Ammon's horn (tissue), 1 donor: ENCODE measurements at places on chromosomes 3 and 15.

DNA sequence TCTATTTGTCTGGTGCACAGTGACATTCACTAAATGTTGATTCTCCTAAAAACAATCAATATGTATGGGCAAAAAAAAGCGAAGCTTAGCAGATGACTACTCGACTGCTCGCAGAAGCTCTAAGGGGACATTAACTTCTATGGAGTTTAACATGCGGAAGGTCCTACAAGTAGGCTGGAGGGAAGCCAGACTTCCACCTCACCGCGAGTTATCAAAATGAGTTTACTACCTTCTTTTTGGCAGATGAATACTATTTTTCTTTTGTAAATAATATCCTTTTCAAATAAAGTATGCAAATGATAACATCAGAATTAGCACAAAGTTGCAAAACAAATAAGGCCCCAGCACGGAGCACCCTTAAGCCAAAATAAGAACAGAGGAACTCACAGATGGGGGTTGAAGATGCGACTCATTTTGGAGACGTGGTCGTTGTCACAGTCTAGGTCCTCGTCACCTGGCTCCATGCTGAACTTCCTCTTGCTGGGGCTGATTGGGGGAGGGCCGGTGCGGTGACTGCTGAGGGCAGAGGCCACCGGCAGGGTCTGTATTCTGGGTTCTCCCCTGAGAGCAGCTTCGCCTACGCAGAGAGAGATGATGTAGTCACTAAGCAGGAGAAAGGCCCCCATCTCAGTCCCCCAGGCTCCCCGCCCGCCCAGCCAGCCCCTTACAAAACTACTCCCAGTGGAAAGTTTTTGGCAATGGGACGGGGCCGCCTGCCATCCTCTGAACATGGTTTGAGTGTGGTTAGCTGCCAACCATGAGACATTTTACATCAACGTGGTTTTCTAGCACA is 42.1 kb downstream of the VGLL4 start:
- DNase-seq, result no peak

GRCh38 chr3:57006179-57006657 is 54.2 kb upstream of the SPATA12 start:
- no peak for DNase-seq

GRCh38 chr15:43881944-43882343 is 55.1 kb downstream of the WDR76 start:
- DNase-seq, result no peak

GRCh38 chr3:8556473-8556869 is 54.8 kb downstream of the LMCD1 start:
- DNase-seq, result no peak

- peak; percentile 47 for DNase-seq
These were observed 52.9 kb upstream of the LIMD1 start for GRCh38 chr3:45541326-45542321.

DNA sequence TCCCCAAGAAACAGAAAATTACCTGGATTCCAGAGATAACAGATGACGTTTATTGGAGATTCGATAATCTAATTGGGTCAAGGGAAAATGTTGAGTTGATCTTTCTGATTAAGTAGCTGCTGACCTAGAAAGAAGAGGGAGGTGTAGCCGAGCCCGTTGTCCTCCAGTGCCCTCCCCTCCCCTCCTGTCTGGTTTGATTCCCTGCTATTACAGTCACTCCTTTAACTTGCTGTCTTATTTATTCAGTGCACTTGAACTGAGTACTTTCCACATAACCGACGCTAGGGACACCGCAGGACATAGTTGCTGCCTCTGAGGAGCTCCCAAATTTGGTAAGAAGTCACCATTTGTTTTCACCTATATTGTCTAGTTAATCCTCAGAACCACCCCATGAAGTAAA is 103.7 kb downstream of the AQP9 start:
- no peak for DNase-seq

DNA sequence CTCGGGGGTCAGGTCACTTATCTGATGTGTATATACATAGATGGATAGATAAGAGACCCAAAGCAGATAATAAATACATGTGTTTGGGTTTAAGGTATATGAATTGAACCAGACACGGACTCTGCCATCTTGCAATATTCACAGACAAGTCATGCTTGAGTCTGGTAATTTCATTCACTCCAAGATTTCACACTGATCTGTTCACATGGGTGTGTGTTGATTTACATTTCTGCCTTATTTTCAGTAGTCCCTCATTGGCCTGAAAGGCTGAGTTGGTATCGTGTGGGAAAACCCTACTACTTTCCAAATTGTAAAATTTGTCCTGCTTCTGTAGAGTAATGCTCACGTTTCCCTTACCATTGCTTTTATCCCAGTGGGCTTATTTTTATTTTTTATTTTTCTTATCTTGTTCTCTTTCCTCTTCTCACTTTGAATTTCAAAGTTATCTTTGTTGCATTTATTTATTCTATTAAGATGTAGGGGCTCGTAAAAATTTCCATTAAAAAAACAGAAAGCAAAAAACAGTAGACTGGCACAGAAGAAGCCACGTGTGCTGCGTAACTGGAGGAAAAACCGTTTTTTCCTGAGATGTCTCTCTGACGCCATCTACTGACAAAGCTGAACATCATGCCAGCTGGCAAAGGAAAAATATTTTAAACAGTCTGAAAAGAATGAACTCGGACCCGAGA is 10.8 kb upstream of the MFSD1 start:
- peak; percentile 81 for DNase-seq

GRCh38 chr3:33075995-33076394 is 21.0 kb downstream of the GLB1 start:
- DNase-seq, result no peak

DNA sequence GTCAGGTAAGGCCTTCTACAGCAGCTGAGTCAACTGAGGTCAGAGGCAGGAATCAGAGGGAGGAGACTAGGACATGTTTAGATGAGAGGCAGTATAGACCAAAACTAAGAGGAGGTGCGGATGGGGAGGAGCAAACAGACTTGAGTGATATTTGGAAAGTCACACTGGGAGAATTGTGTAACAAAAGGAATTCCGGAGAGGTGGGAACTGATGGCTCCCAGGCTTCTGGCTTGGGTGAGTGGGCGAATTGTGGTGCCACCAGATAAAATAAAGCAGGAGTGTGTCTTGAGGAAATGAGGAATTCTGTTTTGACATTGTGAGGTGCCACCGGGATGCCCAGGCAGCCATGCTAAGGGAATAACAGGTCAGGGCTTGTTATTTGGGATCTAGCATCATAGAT is 3.3 kb upstream of the TM6SF1 start:
- DNase-seq, result no peak

DNA sequence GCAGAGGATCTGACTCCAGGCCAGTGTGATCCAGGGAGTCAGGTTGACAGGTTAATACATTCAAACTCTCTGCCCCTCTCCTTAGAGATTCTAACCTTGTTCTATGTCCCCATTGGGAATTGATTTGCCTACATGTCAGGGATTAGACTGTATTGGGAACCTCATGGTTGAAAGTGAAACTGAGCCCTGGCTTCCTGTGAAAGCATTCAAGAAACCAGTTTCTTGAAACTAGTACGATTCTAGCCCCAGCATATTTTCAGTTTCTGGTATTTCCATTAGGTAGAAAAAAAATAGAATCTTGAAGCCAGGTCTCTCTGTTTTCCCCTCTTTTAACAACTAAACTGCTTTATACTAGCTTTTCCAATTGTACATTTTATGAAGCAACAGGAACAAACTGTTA is 140.4 kb upstream of the ABI3BP start:
- DNase-seq, result no peak

- no peak for DNase-seq
These were observed 7.9 kb downstream of the ANP32A start for GRCh38 chr15:68812597-68813431.

GRCh38 chr3:171328419-171329082 is 131.7 kb downstream of the TNIK start:
- DNase-seq, result peak; percentile 41

DNA sequence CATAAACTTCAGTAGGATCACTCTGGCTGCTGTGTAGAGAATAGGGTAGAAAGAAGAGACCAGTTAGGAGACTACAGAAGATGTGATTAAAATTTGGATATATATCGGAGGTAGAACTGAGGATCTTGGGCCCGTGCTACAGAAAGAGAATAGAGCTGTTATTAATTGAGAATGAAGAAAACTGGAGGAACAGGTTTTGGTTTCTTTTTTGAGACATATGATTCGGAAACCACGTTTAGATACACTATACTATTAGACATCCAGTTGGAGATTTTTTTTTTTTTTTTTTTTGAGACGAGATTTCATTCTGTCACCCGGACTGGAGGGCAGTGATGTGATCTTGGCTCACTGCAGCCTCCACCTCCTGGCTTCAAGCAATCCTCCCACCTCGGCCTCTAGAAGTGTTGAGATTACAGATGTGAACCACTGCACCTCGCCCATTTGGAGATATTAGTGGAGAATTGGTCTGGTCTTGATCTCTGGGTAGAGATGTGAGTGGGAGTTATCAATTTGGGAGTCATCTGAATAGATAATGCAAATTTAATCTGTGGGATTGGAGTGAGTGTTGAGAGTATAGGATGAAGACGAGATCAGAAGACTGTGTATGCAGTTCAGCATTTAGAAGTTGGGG is 50.9 kb downstream of the TCF12 start:
- DNase-seq, result no peak

- no peak for DNase-seq
These were observed 610.7 kb downstream of the FOXP1 start for GRCh38 chr3:70972855-70973254.

GRCh38 chr15:89042387-89042786 is 45.9 kb upstream of the ABHD2 start:
- DNase-seq, result no peak

DNA sequence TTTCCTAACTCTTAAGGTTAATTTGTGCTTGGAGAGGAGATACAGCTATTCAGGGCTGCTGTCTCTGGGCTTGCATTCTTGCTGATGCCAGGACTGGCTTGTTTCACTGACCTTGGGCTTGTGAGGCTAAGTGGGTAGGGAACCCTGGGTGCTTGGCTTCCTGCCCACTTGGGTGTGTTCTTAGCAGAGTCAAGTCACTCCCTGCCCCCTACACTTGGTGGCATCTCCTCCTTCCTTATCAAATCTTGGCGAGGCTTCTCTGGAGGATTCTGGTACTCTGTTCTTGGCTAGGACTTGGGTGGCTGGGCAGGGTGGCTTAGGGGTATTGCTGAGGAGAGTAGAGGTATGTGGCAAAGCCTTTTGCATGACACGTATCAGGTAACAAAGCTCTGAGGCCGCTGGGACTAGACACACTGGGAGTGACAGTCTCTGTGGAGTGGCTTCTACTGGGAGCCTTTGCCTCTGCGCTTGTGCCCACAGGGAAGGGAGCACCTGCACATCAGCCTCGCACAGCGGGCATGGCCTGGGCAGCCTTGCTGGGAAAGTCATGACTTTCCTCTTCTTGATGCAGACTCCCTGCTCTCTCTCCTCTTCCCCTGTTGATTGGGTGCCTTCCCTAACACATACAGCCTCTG is 41.8 kb downstream of the CHCHD6 start:
- DNase-seq, result no peak

DNA sequence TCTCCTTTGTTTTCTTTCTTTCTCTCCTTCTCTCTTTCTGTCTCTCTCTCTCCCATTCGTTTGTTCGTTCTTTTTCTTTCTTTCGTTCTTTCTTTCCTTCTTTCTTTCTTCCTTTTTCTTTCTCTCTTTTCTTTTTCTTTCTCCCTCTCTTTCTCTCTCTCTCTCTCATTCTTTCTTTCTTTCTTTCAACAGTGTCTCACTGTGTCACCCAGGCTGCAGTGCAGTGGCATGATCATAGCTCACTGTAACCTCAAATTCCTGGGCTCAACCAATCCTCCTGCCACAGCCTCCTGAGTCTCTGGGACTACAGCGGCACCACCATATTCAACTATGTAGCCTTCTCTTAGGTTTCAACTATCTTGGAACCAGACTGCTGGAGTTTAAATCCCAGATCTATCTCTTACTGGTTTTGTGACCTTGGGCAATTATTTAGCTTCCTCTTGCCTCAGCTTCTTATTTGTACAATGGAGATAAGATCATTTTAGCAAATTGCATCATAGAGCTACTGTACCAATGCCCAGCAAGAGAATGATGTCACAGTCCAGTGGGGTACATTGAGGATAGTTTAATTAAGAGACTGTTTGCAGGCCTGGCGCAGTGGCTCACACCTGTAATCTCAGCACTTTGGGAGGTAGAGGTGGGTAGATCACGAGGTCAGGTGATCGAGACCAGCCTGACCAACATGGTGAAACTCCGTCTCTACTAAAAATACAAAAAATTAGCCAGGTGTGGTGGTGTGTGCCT is 27.3 kb upstream of the PARL start:
- no peak for DNase-seq

- no peak for DNase-seq
These were observed 5.8 kb downstream of the ACKR2 start for GRCh38 chr3:42814914-42815507.

GRCh38 chr3:123801474-123801873 is 82.7 kb downstream of the MYLK start:
- DNase-seq, result no peak

GRCh38 chr15:79844221-79844620 is 52.6 kb downstream of the MTHFS start:
- DNase-seq, result no peak

GRCh38 chr3:150351398-150351797 is 56.7 kb upstream of the TSC22D2 start:
- no peak for DNase-seq

DNA sequence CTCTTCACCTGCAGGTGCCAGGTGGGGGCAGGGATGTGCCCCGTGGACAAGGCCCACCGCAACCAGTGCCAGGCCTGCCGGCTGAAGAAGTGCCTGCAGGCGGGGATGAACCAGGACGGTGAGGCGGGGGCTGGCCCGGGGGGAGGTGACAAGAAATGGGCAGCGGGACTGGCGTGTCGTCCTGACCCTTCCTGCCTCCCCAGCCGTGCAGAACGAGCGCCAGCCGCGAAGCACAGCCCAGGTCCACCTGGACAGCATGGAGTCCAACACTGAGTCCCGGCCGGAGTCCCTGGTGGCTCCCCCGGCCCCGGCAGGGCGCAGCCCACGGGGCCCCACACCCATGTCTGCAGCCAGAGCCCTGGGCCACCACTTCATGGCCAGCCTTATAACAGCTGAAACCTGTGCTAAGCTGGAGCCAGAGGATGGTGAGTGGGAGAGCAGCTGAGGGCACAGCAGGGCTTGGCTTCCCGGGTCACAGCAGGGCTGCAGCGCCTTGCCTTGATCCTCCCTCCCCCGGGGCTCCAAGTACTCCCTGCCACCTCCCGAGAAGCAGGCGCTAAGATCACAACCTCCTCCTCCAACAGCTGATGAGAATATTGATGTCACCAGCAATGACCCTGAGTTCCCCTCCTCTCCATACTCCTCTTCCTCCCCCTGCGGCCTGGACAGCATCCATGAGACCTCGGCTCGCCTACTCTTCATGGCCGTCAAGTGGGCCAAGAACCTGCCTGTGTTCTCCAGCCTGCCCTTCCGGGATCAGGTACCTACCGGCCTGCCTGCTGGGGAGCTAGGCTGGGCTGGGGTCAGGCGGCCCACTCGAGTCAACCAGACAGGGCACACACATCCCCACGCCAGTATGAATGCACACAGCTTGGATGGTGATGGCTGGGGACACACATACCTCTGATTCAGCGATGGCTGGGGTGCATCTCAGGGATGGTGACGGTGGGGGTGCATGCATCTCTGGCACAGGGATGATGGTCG is 1.7 kb downstream of the NR2E3 start:
- no peak for DNase-seq

- DNase-seq, result peak; percentile 86
These were observed 38.6 kb downstream of the LYZL4 start for GRCh38 chr3:42371776-42372175.

GRCh38 chr15:100683434-100683833 is 81.0 kb downstream of the ASB7 start:
- DNase-seq, result no peak

GRCh38 chr3:129304146-129304961 is 25.7 kb downstream of the HMCES start:
- peak; percentile 9 for DNase-seq
